ENCODE measurements at places on chromosomes 12 and 14.

DNA sequence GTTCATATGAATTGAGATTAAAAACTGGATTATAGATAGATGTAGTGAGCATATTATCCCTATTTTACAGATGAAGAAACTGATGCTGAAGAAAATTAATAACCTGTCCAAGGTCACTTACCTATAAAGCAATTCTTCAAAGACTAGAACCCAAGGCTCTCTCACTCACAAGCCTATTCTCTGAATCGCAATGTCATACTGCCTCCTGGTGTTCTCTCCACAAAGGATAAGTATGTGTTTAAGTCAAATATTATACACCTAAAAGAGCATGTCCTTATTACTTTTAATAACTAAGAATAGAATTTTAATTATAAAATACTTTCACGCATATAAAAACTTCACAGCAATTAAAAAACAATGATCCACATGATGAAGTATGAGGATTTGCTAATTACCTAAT lies 721.3 kb upstream of the USP15 start:
- DNase-seq = no peak

GRCh38 chr12:52120951-52121823 lies 41.7 kb downstream of the SMIM41 start:
- DNase-seq = no peak

- peak; percentile 31 for DNase-seq
Measured at GRCh38 chr14:34012978-34013720, 62.3 kb upstream of the EGLN3 start.

DNA sequence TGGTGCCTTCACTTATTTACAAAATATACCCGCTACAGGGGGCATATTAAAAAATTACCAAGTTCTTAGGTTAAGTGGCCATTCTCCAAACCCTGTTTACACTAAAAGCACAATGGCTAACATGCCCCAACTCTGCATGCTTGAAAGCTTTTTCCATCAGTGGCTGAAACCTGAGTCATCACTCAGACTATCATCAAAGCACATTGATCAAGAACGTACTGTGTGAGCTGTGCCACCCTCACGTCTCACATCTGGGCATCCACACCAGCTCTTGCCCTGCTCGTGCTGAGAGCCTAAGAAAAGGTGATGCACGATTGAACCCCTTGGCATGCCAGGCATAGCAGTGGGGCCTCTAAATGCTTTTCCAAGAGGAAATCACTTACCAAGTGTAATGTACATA lies 13.2 kb downstream of the AQP6 start:
- no peak for DNase-seq

GRCh38 chr12:51886021-51886710 lies 1.7 kb upstream of the ANKRD33 start:
- peak; percentile 89 for DNase-seq

- DNase-seq = no peak
Measured at GRCh38 chr12:132388379-132389015, 59.1 kb upstream of the GALNT9 start.

DNA sequence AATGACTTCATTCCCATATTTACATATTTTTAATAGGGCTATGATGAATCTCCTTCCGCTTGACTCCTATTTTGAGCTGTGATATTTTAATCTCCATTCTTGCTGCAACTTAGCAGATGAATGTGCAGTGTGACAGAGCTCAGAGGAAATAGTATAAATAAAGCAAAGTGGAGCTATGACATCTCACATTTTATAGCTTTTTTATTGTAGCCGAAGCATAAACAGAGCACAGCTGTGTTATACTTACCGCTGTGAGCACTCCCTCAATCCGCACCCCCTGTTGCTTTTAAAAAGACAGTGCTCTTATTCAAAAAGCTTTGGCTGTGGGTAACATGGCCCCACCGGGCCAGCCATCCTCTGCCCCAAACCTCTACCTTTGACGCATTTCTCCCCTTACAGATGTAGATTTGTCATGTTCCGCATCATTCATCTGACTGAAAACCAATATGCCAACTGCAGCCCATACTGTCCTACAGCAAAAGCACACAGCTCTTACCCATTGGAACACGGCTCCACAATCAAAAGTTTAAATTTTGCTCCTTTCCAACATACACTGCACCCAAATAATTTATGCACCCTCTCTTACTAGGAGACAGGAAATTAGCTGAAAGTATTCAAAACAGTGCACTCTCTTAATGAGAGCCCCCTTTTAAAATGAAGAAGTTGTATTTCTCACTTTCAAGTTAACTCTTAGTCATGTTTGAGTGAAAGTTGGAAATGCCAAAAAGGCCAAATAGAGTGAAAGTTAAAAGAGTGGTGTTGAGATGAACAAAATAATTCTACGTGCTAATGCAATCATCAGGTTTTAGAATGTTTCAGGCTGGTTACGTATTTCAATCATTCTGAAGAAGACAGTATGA lies 429.3 kb upstream of the SOX5 start:
- DNase-seq = no peak

GRCh38 chr14:104245075-104245474 lies 106.7 kb downstream of the KIF26A start:
- DNase-seq = no peak

DNA sequence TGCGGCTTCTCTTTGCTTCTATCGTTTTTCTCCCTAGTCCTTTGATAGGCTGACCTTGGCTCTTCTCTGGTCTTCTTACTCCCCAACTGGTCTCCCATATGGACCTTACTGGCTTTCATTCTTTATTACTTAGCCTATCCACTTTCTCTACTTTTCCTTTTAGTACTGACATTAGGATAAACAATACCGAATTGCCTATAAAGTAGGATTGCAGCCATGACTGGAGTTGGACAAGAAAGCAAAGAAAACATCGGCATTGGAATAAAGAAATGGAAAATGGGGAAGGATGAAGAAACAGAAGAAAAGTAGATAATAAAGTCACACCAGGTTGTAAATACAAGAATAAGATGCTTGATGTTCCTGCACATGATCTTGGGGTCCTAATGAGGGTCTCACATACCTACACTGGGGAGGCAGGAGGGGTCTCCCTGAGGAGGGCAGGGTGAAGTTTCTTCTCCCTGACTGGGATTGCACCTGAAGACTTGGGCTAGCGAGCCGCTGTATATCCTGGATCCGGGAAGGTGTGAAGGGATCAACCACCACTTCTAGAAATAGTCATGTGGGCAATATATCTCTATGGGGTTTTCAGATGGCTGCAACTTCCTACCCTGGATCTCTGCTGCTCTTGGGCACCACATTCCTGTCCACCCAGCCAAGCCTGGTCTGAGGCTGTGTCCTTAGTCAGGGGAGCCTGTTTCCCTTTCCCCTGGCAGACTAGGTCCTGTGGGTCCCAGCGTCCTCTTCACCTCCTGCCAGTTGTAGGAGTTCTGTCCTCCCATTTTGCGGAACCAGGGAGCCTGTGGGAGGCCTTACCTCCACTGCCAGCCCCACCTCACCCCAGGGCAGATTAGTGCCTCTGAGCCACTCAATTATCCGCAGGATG lies 13.1 kb downstream of the NKX2-1 start:
- DNase-seq = no peak

GRCh38 chr14:22748631-22749068 lies 17.8 kb upstream of the OXA1L start:
- DNase-seq = no peak

DNA sequence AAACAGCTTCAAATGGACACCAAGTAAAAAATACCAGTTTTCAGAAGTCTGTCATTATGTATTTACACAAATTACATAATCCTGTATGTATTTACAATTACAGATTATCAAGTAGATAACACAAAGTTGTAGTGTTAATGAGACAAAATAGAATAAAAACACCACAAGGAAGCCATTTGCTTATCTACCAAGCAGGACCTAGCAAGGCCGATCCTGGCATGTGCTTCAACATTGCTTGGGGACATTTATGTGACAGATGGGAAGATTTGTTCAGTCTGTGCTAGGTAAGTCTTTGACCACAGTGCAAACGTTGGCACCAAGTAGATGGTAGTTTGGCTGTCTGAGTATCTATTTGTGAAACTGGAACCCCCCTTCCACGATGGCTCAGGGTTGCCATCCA lies 35.8 kb downstream of the BCAT1 start:
- no peak for DNase-seq

GRCh38 chr12:108989376-108989775 lies 31.5 kb downstream of the SVOP start:
- DNase-seq = no peak

GRCh38 chr14:77885367-77885766 lies 85.5 kb downstream of the ADCK1 start:
- no peak for DNase-seq

DNA sequence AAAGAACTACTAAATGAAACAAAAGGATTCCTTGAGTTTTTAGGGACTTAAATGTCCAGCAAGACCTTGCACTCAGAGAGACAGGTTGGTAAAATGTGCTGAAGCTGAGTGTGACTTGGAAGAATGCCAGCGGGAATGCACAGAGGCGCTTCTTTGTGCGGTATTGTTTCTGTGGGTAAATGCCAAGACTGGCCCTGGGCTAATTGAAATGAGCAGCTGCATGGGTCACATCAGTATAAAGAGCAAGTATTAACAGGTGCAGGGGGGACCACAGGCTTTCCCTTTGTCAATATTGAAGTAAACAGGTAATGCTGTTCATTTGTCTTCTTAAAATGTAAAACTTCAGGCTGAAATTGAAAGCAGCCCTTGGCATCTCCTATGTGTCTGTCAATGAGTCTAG lies 74.3 kb downstream of the LMO3 start:
- no peak for DNase-seq

- no peak for DNase-seq
Measured at GRCh38 chr12:94980577-94980976, 22.9 kb downstream of the NDUFA12 start.

DNA sequence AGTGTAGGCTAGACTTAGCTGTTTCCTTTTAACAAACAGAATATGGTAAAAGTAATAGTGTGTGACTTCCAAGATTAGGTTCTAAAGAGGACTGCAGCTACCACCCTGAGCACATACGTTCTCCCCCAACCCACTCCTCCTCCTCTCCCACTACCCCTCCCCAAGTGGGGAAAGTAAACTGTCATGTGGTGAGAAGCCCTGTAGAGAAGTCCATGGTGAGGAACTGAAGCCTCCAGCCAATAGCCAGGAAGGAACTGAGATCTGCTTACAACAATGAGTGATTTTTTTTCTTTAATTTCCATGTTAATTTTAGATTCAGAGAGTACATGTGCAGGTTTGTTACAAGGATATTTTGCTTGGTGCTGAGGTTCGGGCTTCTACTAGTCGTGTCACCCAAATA lies 57.0 kb upstream of the EGLN3 start:
- no peak for DNase-seq

DNA sequence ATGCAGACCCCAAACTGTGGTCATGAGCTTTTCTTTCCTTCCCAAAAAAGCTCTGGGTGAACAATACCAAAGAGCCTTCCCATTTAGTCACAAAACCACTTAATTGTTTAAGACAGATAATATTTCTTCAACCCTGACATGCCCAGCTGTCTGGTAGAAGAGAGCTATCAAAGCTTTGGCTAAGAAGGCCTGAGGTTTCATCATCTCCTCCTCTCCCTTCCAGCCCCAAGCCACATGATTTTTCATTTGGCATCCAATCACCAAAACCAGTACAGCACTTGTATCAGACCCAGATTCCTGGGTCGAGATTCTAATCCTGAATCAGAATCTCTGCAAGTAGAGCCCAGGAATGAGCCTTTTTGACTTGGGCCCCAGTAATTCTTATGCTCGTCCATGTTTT lies 199.6 kb upstream of the TMEM260 start:
- DNase-seq = no peak

GRCh38 chr14:95313707-95314106 lies 6.0 kb downstream of the CLMN start:
- peak; percentile 95 for DNase-seq

DNA sequence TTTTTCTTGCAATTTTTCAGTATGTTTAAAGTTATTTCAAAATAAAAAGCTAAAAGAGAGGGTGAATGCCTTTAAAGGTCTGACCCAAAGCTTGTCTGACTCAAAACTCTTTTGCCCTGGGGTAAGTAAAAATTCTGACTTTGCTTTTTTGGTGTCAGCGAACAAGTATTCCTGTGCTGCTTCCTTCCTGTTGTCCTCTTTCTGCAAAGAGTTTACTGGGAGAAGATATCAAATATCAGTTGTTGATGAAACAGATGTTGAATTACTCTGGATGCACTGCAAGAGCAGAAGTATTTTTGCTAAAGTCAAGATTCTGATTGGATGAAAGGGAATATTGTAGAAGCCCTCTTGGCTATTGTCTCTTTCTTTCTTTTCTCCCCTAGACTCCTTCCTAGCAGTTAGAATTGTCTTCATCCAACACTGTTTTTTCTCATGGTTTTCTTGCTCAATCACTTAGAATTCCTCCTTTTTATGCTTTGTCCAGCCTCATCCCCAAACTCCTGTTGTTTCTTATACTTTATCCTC lies 62.0 kb downstream of the DACT1 start:
- no peak for DNase-seq

DNA sequence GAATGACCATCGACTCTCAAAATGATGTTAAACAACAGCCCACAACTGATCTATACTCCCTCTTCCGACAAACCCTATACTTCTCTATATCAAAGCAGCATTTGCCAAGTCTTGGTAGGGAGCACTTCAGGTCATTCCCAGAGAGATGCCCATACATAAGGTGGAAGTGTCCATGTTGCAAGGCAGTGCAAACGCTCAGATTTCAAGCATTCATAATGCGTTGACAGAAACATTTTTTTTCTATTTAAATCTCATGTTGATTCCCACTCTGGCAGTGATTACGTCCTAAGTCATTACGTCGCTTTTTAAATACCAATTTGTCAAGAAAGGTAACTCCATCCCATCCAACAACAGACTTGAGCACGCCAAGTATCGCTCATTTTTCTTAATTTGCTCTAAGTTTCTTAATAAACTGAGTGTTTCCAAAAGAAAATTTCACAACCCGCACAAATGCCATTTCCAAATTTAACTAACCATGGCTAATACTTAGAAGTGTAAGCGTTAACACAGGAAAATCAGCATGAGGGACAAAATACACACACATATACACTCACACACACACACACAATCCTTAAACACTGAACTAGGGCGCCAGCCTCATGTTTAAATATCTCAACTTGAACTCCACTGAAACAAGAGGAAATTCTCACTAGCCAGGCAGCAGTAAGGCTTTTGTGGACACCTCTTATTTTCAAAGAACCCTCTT lies 1.1 kb downstream of the GXYLT1 start:
- no peak for DNase-seq

DNA sequence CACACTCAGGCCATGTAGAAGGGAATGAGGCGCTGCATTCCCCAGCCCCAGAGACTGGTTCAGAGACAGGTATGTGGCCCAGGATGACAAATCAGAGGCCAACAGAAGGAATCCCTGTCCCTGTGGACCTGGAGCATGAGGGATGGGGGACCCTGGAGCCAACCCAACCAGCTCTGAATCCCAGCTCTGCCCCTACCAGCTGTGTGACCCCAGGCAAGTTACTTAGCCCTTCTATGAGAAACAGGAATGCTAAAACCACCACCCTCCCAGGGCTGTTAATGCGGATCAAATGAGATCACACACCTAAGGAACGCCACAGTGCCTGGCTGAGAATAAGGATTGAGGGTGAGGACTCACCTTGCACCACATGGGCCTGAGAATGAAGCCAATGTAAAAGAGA lies 15.6 kb downstream of the ITPK1 start:
- DNase-seq = no peak

DNA sequence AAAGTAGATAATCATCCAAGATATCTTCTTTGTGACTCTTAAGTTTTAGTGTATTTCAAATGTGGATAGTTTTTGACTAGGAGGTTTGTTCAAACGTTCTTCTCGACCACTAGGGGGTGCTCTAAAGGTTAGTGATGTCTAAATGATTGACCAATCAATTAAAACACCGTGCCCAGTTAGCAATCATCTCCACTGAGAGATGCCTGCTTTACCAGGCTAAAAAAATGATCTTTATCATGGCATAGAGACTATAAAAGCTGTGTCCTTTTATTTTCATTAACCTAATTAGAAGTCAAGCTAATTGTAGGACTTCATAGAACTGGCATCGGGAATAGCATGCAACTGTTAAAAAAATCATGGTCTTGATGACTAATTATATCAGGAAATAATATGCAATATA lies 153.9 kb downstream of the PRKCH start:
- DNase-seq = peak; percentile 58
